ENCODE measurements at places on chromosomes 4 and X. TPM values are rescaled to one million over a fixed set of nuclear protein-coding genes. Genes with fewer than 3 reads are reported as not detected.

NDP gene
- total RNA-seq = not detected

CT45A10 gene
- 0.23 TPM for total RNA-seq

SNCA gene
- 0.05 TPM for total RNA-seq

ALAS2 gene
- total RNA-seq = not detected

MTMR8 gene
- total RNA-seq = 0.45 TPM
